HS-27A (cell line): ENCODE measurements at places on chromosomes 1 and 21.

- DNase-seq, result no peak
Measured at GRCh38 chr1:181018901-181019681, 3.6 kb downstream of the STX6 start.

GRCh38 chr1:209863766-209864485, 36.2 kb downstream of the UTP25 start:
- no peak for DNase-seq

- no peak for DNase-seq
Measured at GRCh38 chr1:34474566-34474965, 280.3 kb upstream of the GJB5 start.

DNA sequence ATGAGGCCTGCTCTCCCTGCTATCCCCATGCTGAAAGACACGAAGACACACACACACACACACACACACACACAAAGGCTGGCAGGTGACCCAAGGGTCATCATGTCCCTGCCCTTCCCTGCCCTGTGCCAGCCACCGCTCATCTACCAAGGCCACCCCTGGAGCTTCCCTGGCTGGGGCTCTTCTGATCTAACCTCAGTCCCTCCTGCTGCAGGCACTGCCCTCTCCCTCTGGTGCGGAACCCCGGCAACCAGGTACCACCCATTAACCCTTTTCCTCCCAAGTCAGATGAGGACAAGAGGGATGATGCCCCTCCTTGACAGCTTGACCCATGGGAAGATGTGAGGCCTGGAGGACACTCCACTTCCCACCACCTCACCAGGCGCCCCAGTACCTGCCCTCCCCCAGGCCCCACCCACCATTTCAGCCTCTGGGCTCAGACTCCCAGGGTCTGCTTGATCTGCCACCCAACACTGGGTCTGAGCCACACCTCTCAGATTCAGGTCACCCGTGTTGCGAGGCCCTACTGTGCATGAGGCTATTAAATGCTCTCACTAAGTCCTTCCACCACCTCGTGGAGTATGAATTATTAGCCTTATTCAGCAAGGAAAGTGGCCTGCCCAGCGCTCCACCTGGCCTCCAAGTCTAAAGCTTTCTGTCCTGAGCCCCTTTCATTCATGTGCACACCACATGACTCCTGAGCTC, 2.5 kb downstream of the SDC3 start:
- DNase-seq, result no peak

DNA sequence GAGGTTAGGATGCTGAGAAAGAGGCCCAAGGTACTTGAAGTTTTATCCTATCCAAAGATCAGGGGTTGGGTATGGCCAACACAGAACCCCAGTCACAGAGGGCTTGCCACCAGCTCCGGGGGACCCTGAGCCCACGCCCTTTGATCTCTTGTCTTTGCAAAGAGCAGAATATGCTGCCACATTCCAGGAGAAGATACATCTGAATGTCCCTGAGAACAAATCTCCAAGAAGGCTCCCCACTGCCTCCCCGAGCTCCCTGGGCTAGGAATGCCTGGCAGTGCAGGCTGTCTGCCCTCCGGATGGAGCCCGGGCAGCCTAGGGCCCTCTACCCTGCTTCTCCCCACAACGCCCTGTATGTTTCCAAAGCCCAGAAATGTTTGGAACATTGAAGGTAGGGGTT, 49.2 kb downstream of the AJAP1 start:
- no peak for DNase-seq
